Neural crest cell (in vitro differentiated cells): ENCODE measurements at places on chromosomes 4 and X.

GRCh38 chr4:81214144-81214880 lies 710 bp downstream of the PRKG2 start:
- DNase-seq, result peak; percentile 12

DNA sequence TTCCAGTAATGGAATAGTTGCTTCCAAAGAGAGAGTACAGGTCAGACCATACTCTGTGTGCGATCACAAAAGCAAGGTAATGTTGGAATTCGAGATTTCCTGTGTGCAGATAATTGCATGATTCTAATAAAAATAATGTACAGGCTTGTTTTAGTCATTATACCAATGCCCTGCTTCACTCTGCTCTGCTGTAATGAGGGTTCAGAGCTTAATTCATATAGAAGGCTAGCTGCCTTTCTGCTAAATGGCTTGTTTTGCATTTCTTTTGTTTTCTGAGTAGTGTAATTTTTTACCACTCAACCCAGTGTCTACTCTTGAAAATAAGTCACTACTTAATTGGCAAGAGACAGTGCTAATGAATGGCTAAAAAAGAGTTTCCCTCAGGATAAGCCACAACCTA lies 236.0 kb downstream of the CAMK2D start:
- no peak for DNase-seq

GRCh38 chrX:118062048-118062789 lies 54.4 kb downstream of the KLHL13 start:
- DNase-seq, result no peak

GRCh38 chr4:87053802-87054767 lies 119.3 kb downstream of the AFF1 start:
- no peak for DNase-seq

GRCh38 chrX:67892401-67892800 lies 348.6 kb downstream of the AR start:
- DNase-seq, result no peak
